Stimulated activated CD8-positive, alpha-beta memory T cell treated with anti-CD3 and anti-CD28 coated beads, Interleukin-7, amount 100 ng/mL, for 48 hours (primary cell): ENCODE measurements at places on chromosomes 7 and 10.

GRCh38 chr7:111400088-111400487, 162.2 kb downstream of the IMMP2L start:
- DNase-seq, result no peak

GRCh38 chr10:44978570-44979280, at the start of gene DEPP1:
Gene DEPP1, minus strand, starts transcription at chr10:44978809. Its CDS starts 779 bp downstream, at chr10:44978030.
- no peak for DNase-seq

- DNase-seq, result no peak
Observed at GRCh38 chr10:60604342-60604741, 173.9 kb upstream of the CDK1 start.

- DNase-seq, result no peak
Observed at GRCh38 chr7:39971924-39972323, 21.9 kb downstream of the CDK13 start.

DNA sequence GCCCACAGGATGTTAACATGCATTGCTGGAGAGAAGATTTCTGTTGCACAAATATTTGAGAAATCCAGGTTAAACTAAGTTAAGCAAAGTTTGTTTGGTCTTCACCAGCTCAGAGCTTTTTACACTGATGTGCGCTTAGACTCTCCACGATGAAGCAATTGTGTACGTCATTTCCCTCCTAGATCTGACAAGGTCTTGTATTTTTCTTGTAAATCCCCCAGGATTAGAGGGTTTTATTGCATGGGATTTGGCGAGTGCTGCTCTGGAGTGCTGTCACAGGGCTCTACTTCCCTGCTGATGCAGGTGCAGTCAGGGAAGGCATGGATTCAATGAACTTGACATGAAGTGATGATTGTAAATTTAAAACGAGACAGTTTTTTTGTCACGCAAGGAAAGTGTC, 173.3 kb downstream of the PDE1C start:
- DNase-seq, result no peak

GRCh38 chr10:116848944-116849247, 403 bp upstream of the ENO4 start:
- DNase-seq, result no peak

- no peak for DNase-seq
Observed at GRCh38 chr10:107986571-107986970, 822.1 kb upstream of the SORCS1 start.

DNA sequence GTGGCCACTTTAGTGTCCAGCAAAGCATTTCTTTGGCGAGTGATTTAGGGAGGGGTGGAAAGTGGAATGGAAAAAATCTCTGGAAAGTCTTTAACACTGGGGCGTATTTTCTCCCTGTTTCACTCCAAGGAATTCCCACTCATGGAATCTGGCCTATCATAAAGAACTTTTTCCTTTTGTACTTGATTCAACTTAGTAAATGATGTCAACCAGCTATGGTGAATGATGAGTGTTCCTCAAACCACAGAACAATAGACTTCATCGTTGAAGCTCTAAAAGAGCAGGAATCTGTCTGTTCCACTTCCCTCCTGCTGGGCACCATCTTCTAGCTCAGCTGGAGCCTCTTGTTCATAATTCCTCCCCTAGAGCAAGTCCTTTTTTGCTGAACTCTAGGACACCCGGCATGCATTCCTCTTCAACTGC, 66.5 kb downstream of the EPDR1 start:
- no peak for DNase-seq

DNA sequence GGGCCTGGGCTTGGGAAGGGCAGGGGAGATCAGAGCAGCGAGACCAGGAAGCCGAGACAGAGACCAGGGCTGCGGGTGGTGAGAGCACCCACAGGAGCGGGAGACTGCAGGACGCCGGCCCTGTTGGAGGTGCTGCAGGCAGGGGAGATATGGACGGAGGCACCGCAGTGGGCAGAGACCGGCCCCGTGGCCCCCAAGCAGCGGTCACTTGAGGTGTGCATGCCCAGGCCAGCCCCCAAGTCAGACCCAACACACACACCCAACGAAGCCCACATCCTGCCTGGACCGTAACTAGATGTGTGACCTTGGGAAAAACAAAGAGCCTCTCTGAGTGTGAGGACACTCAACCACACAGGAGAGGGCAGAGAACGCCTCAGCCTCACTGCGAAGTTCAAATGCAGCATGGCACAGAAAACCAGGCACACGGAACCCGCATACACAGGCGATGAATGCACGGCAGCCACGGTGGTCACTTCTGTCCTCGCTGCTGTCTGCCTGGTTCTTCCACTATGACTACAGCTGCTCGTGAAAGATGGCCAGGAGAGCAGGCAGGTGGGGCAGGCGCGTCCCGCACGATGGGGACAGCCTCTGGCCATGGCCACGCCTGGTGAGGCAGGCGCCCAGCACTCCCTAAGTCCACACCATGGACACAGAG, 214.7 kb downstream of the MAD1L1 start:
- DNase-seq, result no peak

GRCh38 chr7:110762546-110763225, 328.2 kb upstream of the LRRN3 start:
- no peak for DNase-seq

GRCh38 chr7:44667190-44667589, 60.8 kb downstream of the OGDH start:
- no peak for DNase-seq
